ENCODE measurements at places on chromosomes 5 and 9. TPM values are rescaled to one million over a fixed set of nuclear protein-coding genes. Genes with fewer than 3 reads are reported as not detected.
A peak's percentile ranks its signal among the peaks of the same experiment; 100 is the strongest.

GRCh38 chr9:72431036-72431435 is 66.0 kb upstream of the ZFAND5 start:
- no peaks in the 10 kb centered on the region for H3K27me3 ChIP-seq
- H3K4me1 ChIP-seq = no peaks in the 10 kb centered on the region
- no peak overlapping the region for H3K27ac ChIP-seq
- H3K4me3 ChIP-seq = no peak overlapping the region
- no peaks in the 10 kb centered on the region for H3K36me3 ChIP-seq
- no peak for DNase-seq

DNA sequence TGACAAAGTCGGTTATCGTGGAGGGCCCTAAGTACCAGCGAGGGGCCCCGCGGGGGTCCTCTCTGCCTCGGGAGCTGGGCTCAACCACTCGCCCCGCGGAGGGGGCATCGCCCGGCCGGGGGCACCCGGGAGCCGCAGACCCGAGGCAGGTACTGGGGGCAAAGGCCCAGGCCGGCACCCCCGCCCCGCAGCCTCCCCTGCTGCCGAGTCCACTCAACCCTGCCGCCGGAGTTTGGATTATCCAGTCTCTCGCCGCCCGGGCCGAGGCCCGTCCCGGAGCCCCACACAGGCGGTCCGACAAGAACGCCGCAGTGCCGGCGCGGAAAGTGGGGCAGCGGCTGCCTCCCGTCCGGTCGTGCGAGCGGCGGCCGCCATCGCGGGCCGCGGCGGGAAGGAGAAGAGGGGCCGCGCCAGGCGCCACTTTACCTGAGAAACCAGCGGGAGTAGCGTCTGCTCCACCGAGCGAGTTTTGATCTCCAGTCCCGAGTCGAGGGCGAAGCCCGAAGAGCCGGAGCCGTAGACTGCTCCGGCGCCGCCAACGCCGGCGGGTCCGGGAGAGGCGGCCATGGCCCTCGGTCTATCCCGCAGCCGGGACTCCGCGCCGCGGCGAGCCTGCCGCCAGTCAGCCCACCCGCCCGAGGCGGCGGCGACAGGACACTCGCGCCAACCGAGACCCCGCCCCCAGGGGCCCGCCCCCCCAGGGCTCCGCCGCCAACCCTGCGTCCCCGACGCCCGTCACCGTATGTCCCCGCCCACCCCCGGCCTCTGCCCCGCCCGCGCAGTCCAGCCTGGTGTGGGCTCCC is at the start of gene CTNNAL1:
CTNNAL1 (minus strand) TSS at position 624 of the 803 bp plus-strand sequence; CDS start at position 567, 57 bp downstream.
- peak within 1 kb of the TSS; percentile 73 for H3K27ac ChIP-seq
- H3K27me3 ChIP-seq = no peaks in the 10 kb centered on the region
- peak within 1 kb of the TSS; percentile 60 for H3K4me3 ChIP-seq
- no peaks in the 10 kb centered on the region for H3K36me3 ChIP-seq
- peak; percentile 84 for DNase-seq

GRCh38 chr5:72988769-72989168 is 32.9 kb downstream of the FCHO2 start:
- no peaks in the 10 kb centered on the region for H3K36me3 ChIP-seq
- no peaks in the 10 kb centered on the region for H3K4me1 ChIP-seq
- no peak overlapping the region for H3K4me3 ChIP-seq
- no peak overlapping the region for H3K27ac ChIP-seq
- H3K27me3 ChIP-seq = no peaks in the 10 kb centered on the region

Gene FYB1
- total RNA-seq = 769 TPM

DNA sequence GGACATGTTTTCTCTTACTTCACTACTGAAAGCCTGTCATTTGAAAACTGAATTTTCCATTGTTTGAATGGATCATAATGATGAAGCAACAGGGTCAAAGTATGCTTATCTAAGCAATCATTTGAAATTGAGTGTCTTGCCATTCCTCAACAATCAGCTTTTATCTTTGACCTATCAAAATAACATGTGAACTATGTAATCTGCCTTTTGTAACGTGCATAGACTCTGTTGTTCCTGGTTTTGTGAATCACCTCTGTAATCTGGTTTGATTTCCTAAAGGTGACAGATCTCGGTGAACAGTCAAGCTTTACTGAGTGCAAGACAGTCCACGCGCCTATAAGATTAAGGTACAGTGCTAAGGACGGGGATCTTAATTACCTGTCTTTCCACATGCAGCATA is 3.3 kb downstream of the MEF2C start:
- no peaks in the 10 kb centered on the region for H3K36me3 ChIP-seq
- no peak overlapping the region for H3K4me3 ChIP-seq
- peaks cover 10% of the 10 kb centered on the region for H3K4me1 ChIP-seq
- DNase-seq = no peak
- no peak overlapping the region for H3K27ac ChIP-seq

GRCh38 chr5:150295172-150295634 is 5.6 kb upstream of the CAMK2A start:
- H3K4me3 ChIP-seq = no peak overlapping the region
- H3K27ac ChIP-seq = no peak overlapping the region
- peaks cover 25% of the 10 kb centered on the region for H3K27me3 ChIP-seq

All from T-cell (primary cell).